Suppressor macrophage treated with lipopolysaccharide for 1 hour (primary cell): ENCODE measurements at places on chromosomes 2 and 18.

GRCh38 chr2:109558076-109558882 lies 55.5 kb downstream of the SEPTIN10 start:
- DNase-seq: peak; percentile 77

DNA sequence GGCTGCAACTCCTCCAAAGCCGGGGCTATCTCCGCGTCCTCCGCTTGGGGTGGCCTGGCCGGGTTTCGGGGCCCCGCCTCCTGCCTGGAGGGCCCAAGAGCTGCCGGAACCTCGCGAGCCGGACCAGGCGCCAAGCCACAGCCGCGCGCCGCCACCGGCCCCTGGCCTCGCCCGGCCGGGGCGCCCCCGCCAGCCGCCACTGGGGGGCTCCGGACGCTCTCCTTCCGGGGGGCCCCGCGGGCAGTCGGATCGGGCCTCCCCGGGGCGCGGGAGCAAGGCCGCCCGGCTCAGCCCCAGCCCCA lies 17.4 kb upstream of the HAAO start:
- peak; percentile 83 for DNase-seq

DNA sequence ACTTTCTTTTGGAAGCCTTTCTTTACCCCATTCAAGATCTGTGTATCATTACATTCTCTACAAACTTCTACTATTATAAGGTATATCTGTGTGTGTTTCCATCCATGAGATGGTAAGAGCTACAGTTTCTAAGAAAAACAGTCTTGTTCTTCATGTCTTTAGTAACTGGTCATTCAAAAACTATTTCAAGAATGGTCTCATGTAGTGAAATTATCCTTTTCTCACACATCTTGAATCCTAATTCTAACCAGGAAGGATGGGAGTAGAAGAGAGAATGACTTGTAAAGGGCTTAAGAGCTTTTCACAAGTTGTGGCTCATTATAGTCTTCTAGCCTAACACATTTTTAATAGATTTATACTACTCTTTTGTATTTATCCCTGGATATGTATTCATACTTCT lies 47.3 kb downstream of the ROCK1 start:
- DNase-seq: no peak

DNA sequence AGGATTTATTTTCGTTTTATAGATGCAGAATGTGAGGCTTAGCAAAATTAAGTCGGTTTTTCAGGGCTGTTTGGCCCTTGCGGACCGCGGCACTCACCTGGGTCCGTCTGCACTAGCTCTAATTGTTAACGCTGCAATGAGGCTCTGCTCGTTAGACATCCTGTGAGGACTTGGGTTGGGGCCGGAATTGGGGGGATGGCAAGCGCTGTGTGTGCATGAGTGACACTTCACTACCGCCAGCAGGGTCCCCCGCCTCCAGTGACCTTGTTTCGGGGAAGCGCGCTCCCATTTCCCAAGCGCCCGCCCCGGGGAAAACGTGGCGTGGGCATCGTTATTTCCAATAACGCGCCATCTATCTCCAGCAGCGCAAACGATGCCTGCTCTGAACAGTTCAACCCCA lies 54.2 kb downstream of the KCNG2 start:
- DNase-seq: no peak

DNA sequence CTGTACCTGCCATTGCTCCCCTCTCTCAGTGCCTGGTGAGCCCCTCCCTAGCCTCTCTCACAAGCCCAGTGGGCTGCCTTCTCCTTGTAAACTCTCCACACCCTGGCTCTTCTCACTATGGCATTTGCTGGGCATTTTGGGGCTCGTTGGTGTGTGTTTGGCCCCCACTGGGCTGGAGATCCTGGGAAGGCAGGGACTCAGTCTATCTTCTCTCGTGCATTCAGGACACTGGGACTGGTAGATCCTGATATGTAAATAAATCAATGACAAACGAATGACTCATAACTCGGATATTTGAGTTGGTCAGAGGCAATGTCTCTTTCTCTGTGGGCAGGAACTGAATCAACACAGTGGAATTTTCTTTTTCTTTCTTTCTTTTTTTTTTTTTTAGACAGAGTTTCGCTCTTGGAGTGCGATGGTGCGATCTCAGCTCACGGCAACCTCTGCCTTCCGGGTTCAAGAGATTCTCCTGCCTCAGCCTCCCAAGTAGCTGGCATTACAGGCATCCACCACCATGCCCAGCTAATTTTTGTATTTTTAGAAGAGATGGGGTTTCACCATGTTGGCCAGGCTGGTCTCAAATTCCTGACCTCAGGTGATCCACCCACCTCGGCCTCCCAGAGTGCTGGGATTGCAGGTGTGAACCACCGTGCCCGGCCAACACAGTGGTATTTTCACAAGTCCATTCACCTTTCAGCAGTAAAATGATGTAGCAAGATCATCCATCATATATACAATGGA lies 144.6 kb upstream of the SPRED2 start:
- DNase-seq: peak; percentile 32

- no peak for DNase-seq
Measured at GRCh38 chr2:60350791-60351190, 202.7 kb downstream of the BCL11A start.

DNA sequence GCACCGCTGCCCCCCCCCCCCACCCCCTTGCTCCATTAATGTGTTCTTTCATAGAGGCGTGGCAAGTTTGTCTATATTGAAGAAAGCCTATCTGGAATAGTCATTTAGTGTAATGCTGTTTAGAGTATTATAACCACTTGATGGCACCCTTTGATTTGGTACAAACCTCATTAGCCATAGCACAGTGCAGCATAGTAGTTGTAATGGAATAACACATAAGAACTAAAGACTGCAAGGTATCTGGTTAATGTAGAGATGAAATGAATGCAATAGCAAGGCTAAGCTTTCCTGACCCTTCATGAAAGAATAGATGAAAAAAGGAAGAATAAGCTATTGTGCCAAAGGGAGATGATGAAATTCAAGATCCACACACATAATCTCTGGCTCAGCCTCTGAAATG lies 81.9 kb downstream of the EHBP1 start:
- peak; percentile 18 for DNase-seq

- no peak for DNase-seq
Measured at GRCh38 chr18:11761553-11761952, 72.5 kb downstream of the GNAL start.

DNA sequence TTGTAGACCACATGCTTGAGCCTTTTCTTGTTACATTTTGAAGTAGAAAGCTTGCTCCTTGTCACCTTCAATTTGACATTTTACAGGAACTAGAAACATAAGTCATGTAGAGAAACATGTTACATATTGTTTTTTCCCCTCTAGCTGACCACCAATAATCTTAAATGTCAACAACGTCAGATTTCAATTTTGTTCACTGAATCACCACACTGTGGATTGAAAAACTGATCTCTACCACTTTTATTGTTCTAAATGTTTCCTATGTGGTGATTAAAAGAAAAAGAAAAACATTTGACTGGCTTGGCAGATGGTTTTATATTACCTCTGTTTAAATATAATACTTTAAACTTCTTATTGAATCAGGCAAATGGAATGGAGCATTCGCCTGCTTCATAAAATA lies 87.7 kb downstream of the DSEL start:
- DNase-seq: no peak

- no peak for DNase-seq
Measured at GRCh38 chr18:13265008-13265910, 46.7 kb downstream of the LDLRAD4 start.

- DNase-seq: no peak
Measured at GRCh38 chr18:13366541-13366940, 148.0 kb downstream of the LDLRAD4 start.

GRCh38 chr2:219542931-219543595 lies 546 bp downstream of the CHPF start:
- peak; percentile 40 for DNase-seq

DNA sequence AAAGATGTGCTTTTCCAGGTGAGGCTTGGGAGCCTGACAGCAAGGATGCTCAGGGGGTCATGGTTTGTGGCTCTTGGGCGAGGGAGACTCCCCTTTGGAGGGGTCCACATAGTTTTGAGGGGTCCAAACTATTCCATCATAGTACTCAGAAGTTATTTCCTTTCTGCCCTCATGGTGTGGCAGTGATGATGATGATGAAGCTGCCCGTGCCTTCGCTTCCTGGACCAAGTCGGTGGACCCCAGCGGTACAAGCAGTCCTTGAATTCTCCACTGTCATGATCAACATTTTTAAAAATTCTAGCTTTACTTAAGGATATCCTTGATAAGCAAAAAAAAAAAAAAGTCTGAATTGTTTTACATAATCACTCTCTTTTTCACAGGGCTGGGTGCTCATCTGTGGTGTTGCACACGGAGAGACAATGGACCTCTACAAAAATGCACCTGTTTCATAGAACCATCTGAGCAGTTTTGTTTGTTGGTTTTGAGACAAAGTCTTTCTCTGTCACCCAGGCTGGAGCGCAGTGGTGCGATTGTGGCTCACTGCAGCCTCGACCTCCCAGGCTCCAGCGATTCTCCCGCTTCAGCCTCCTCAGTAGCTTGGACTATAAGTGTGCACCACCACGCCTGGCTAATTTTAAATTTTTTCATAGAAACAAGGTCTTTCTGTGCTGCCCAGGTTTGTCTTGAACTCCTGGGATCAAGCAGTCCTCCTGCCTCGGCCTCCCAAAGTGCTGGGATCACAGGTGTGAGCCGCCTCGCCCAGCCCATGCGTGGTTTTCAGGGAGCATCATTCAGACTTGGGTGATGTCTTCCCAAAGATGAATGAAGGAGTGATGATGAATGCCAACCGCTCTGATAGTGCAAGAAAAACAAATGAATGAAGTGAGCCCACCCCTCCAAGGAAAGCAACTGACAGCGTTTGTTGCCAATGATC lies 271.4 kb upstream of the HDAC4 start:
- no peak for DNase-seq

DNA sequence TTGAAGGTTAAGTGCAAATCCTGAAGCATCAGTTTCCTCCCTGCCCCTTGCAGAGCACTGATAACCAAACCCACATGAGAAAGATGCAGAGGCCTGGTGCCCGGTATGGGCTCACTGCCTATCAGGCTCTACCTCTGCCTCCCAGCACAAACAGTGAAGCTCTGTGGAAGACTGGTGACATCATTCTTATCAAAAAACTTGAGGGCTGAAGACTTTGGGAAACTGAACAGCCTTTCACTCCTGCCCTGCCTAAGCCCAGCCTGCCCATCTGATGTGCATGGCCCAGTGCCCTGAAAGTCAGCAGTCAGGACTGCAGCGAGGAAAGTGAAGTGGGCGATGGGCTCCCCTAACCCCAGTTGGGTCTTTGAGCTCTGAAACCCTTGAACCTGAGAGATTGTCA lies 174.8 kb upstream of the ARL4C start:
- no peak for DNase-seq

- DNase-seq: peak; percentile 78
Measured at GRCh38 chr2:8539743-8540551, 141.9 kb upstream of the ID2 start.

GRCh38 chr2:44430342-44430741 lies 68.6 kb downstream of the CAMKMT start:
- no peak for DNase-seq

DNA sequence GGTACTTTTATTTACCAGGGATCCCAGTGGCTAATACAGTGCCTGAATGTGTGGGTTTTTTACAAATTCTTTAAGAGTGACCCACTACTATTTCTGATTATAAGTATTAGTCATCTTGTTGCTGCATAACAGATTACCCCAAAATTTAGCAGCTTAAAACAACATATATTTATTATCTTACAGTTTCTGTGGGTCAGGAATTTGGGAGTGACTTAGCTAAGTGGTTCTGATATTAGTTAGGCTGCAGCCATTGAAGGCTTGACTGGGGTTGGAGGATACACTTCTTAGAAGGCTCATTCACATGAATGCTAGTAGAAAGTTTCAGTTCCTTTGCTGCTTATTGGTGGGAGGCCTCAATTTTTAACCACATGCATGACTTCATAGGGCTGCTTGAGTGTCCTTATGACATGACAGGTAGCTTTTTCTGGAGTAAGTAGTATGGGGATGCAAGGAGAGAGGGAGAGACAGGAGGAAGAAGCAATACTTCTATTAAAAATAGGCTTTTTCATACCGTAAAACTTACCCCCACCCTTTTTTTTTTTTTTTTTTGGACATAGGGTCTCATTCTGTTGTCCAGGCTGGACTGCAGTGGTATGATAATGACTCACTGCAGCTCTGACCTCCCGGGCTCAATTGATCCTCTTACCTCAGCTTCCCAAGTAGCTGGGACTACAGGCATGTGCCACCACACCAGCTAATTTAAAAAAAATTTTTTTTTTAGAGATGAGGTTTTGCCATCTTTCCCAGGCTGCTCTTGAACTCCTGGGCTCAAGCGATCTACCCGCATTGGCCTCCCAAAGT lies 13.3 kb upstream of the POLE4 start:
- peak; percentile 18 for DNase-seq

GRCh38 chr2:126244937-126245336 lies 411.0 kb upstream of the GYPC start:
- DNase-seq: peak; percentile 75

DNA sequence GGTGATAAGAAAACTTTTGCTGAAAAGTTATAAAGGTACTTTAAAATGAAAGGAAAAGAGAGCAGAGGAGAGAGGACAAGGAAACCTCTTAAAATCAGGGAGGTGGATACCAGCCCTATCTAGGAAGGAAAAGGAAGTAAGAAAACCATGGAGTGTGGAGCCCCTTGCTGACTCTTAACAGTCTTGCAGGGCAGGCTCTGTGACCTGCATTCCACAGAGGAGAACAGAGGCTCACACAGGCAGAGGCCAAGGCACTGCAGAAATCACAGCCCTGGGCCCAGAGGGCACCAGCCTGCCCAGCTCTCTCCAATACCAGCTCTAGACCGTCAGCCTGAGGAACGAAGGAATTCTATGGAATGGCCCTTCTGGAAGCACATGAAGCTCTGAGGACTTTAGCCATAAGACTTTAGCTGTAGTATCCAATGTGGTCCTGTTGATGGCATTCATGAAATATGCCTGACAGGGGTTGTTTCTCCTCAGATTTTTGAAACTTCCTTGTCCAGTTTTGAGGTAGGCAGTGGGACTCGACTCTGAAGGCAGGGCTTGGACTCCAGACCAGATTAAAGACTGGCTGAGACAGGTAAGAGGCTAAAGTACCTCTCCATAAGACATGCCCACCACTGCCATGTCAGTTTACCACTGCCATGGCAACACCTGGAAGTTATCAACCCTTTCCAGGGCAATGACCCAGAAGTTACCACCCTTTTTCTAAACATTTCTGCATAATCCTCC lies 216.3 kb downstream of the ANAPC1 start:
- peak; percentile 67 for DNase-seq

GRCh38 chr2:42045848-42046748 lies 1.7 kb upstream of the PKDCC start:
- DNase-seq: no peak

- no peak for DNase-seq
Measured at GRCh38 chr18:1261054-1261453, 356.4 kb downstream of the ADCYAP1 start.

- DNase-seq: no peak
Measured at GRCh38 chr2:239227661-239228371, 173.0 kb downstream of the HDAC4 start.

- DNase-seq: no peak
Measured at GRCh38 chr2:232116852-232117251, 155.3 kb downstream of the DIS3L2 start.

GRCh38 chr2:213243189-213244044 lies 40.8 kb upstream of the SPAG16 start:
- no peak for DNase-seq

- DNase-seq: no peak
Measured at GRCh38 chr18:39199231-39199855, 1633.7 kb upstream of the CELF4 start.
